ENCODE measurements at places on chromosomes 6 and 20. TPM values are rescaled to one million over a fixed set of nuclear protein-coding genes. Genes with fewer than 3 reads are reported as not detected.

DNA sequence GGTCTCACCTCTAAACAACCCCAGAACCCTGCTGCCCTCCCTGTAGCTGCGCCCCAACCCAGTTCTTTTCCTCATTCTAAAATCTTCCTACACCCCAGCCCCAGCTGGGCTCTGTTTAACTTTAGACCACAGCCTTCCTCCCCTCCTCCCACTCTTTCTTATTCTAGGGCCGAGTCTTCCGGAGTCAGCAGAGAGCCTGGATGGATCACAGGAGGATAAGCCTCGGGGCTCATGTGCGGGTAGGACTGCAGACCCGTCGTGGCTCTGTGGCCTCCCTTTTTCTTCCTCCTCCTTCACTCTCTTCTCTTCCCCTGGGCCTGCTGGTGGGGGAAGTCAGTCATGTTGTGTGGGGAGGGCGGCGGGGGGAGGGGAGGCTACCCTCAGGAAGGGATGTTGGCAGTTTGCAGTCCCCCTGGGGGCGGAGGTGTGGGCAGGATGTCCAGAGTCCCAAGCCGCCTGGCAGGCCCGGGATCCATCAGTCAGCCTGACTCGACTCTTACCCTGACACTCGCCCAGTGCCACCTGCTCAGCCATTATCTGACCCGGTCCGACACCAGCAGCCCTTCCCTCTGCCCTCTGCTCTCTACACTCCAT, 8.1 kb downstream of the CAPN11 start:
- DNase-seq: no peak

GRCh38 chr20:37504404-37505096, 16.5 kb upstream of the NNAT start:
- DNase-seq: no peak

DNA sequence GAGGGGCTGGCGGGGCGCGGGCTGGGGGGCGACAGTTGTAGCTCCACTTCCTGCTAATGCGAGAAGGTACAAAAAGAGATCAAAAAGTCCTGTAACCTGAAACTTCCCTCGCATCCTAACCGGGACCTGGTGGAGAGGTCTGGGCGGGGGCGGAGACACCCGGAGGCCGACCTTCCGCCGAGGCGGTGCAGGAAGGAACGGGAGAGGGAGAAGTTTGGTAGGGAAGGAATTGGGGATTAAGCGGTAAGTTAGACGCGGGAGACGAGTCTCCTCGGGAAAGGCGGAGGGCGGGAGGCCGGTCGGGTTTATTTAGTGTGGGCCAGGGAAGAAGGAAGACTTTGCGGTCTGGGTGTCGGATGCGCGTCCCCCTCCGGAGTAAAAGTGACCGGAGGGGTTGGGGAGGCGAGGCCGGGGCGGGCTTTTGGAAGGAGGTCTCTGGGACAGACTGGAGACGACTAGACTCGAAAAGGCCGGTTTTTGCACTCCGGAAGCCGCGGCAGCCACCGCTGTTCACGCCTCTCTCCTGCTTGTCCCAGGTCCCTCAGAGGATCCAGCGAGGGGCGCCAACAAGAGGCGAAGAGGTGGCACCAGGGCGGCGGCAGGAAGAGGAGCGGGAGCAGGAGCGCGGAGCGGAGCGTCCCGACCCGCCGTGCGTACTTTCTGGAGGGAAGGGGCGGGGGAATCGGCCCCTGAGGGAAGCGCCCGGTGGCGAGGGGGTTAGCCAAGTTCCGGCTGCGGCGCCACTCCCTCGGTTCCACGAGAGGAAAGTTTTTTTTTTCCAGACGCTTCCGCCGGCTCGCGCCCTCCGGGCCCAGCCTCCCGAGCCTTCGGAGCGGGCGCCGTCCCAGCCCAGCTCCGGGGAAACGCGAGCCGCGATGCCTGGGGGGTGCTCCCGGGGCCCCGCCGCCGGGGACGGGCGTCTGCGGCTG, 734 bp downstream of the TPBG start:
- DNase-seq: peak; percentile 29

GRCh38 chr6:132390017-132390416, 11.3 kb downstream of the MOXD1 start:
- DNase-seq: no peak

DNA sequence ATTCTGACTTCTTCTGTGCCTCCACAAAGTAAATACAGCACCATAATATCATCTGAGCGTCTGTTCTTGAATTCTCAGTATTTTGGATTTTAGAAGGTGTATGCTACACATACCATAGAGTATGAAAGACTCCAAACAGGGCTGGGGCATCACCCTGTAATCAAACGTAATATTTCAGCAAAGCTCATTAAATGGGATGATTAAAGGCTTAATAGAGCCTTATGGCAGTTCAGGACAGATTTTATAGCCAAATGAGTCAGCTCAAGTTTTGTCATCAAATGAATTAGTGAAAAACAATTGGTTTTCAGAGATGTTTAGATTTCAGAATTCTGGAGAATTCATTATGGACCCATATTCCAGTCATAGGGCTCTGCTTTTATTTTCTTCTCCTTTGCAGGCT, 68.9 kb downstream of the TULP4 start:
- no peak for DNase-seq

DNA sequence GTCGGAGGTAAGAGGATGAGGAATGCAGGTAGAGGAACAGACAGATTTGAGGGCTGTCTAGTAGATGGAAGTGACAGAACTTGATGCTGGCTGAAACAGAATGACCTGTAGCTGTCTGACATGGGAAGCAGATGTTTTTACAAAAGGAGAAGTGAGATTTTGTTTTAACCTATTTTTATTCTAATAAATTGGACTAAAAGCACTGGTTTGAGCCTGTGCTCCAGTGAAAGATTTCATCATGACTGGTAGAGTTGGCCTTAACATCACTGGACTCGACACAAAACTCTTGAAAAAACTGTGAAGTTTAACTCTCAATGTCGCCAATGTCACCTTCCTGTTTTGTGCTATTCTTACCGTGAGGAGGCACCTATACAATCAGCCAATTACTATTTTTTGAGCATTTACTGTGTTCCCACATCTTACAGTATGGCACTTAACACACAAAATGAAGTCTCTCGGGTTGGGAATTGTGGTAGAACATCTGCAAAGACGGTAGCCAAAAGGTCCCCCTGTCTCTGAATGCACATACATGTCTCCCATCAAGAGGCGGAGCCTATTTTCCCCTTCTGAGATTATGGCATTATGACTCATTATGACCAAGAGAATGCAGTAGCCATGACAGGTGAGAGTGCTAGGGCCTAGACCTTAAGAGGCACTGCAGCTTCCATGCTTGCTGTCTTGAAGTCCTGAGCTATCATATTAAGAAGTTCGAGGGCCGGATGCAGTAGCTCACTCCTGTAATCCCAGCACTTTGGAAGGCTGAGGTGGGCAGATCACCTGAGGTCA, 93.2 kb downstream of the FOXF2 start:
- DNase-seq: no peak

- DNase-seq: no peak
Observed at GRCh38 chr6:130252527-130253237, 29.9 kb upstream of the SAMD3 start.

- DNase-seq: no peak
Observed at GRCh38 chr6:106138151-106138550, 52.0 kb downstream of the PRDM1 start.

GRCh38 chr20:53723621-53724020, 130.0 kb upstream of the ZNF217 start:
- DNase-seq: no peak

GRCh38 chr6:12265791-12266190, 24.4 kb upstream of the EDN1 start:
- no peak for DNase-seq

The PFDN4 gene
- polyA plus RNA-seq: 69.8 TPM

The FAXC gene
- polyA plus RNA-seq: 5.4 TPM

The TPBG gene
- polyA plus RNA-seq: 26.9 TPM

The EYA2 gene
- 0.49 TPM for polyA plus RNA-seq

Data from right renal cortex interstitium (tissue), 3 donors.